T-cell (primary cell): ENCODE measurements at places on chromosomes 2 and 18. TPM values are rescaled to one million over a fixed set of nuclear protein-coding genes. Genes with fewer than 3 reads are reported as not detected.

The ZNF385B gene
- total RNA-seq: 0.12 TPM

The SULT1C4 gene
- not detected for total RNA-seq

The RIT2 gene
- total RNA-seq: not detected

The LAMA1 gene
- 0.09 TPM for total RNA-seq

The RFTN2 gene
- 0.12 TPM for total RNA-seq

The RPIA gene
- total RNA-seq: 23.7 TPM

The ABCG5 gene
- not detected for total RNA-seq

The APCDD1 gene
- 0.62 TPM for total RNA-seq

DNA sequence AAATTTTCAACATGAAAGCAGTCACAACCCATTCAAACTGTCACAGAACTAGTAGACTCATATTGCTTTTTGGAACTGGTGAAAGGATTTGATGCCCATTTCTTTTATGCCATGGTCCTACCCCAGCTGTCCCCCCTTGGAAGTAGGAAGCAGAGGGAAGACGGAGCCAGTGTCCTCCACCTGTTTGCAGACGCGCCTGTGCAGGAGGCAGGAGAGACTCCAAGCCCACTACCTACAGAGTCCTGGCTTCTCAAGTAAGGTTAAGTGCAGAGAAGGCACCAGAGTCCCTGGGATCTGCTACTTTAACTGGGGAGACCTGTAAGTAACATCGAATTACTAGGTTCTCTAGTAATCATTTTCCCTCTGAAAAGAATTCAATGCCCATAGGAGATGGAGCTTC is 32.7 kb upstream of the DNMT3A start:
- H3K27me3 ChIP-seq: no peaks in the 10 kb centered on the region
- no peak for DNase-seq
- H3K4me3 ChIP-seq: no peak overlapping the region
- H3K4me1 ChIP-seq: peaks cover 11% of the 10 kb centered on the region

GRCh38 chr2:97718051-97718882 is 4.9 kb downstream of the ZAP70 start:
- H3K4me1 ChIP-seq: peaks cover 93% of the 10 kb centered on the region
- H3K27me3 ChIP-seq: no peaks in the 10 kb centered on the region
- peaks cover 5% of the 10 kb centered on the region for H3K36me3 ChIP-seq
- peak overlapping the region; percentile 65 for H3K4me3 ChIP-seq
- peak overlapping the region; percentile 89 for H3K27ac ChIP-seq

- H3K36me3 ChIP-seq: no peaks in the 10 kb centered on the region
- H3K4me3 ChIP-seq: no peak overlapping the region
- no peaks in the 10 kb centered on the region for H3K4me1 ChIP-seq
- DNase-seq: no peak
- H3K27me3 ChIP-seq: no peaks in the 10 kb centered on the region
Observed at GRCh38 chr2:62665446-62665845, 40.1 kb upstream of the EHBP1 start.

DNA sequence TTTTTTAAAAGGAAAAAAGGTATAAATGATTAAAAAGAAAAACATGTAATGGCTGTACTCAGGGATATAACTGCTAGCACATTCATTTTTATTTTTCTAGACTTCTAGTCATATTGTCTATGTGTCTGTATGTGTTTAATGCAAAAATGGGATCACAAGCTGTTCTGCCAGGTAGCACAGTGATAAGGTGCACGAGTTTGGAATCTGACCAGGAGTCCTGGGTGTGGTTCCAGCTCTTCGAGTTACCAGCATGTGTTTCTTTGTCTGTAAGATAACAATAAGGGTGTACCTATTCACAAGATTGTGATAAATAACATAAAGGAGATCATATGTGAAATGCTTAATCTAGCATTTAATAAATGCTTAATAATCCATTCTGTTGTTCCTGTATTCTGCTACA is 145.3 kb downstream of the PKP4 start:
- H3K27me3 ChIP-seq: no peaks in the 10 kb centered on the region
- H3K36me3 ChIP-seq: no peaks in the 10 kb centered on the region
- H3K4me3 ChIP-seq: no peak overlapping the region
- no peak for DNase-seq
- no peaks in the 10 kb centered on the region for H3K4me1 ChIP-seq

- DNase-seq: no peak
- H3K4me3 ChIP-seq: no peak overlapping the region
- no peak overlapping the region for H3K27ac ChIP-seq
- no peaks in the 10 kb centered on the region for H3K27me3 ChIP-seq
Observed at GRCh38 chr2:10415640-10416039, 32.5 kb downstream of the ODC1 start.

GRCh38 chr2:28447943-28448792 is 47.7 kb upstream of the PLB1 start:
- H3K4me3 ChIP-seq: no peak overlapping the region
- H3K36me3 ChIP-seq: no peaks in the 10 kb centered on the region
- DNase-seq: no peak
- no peaks in the 10 kb centered on the region for H3K27me3 ChIP-seq

DNA sequence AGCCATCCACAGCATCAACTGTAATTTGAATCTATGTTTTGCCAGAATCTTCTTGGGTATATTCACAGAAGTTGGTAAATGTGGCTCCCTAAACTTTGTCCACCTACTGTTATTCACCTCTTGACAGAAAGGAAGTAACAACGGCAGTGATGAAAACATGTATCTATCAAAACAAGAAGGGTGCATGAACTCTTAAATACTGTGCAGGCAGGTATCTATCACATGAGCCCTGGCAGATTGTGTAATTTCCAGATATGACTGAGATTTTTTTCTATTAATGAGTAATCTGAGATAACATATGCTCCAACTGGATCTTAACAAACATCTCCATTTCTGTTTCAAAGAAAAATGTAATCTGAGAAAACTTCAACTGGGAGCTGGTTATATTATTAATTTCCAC is 36.6 kb downstream of the SFT2D3 start:
- no peaks in the 10 kb centered on the region for H3K27me3 ChIP-seq
- H3K4me3 ChIP-seq: no peak overlapping the region
- no peaks in the 10 kb centered on the region for H3K4me1 ChIP-seq
- no peaks in the 10 kb centered on the region for H3K36me3 ChIP-seq
- DNase-seq: no peak
- no peak overlapping the region for H3K27ac ChIP-seq

GRCh38 chr18:55179835-55180234 is 220.6 kb upstream of the CCDC68 start:
- no peaks in the 10 kb centered on the region for H3K4me1 ChIP-seq
- no peak overlapping the region for H3K4me3 ChIP-seq
- H3K27me3 ChIP-seq: no peaks in the 10 kb centered on the region
- H3K27ac ChIP-seq: no peak overlapping the region
- H3K36me3 ChIP-seq: no peaks in the 10 kb centered on the region
